Activated T-cell treated with anti-CD3 and anti-CD28 coated beads for 4 hours (primary cell): ENCODE measurements at places on chromosomes 12 and 14.
A peak's percentile ranks its signal among the peaks of the same experiment; 100 is the strongest.

GRCh38 chr12:116263844-116264243, 13.6 kb downstream of the MED13L start:
- DNase-seq: no peak

DNA sequence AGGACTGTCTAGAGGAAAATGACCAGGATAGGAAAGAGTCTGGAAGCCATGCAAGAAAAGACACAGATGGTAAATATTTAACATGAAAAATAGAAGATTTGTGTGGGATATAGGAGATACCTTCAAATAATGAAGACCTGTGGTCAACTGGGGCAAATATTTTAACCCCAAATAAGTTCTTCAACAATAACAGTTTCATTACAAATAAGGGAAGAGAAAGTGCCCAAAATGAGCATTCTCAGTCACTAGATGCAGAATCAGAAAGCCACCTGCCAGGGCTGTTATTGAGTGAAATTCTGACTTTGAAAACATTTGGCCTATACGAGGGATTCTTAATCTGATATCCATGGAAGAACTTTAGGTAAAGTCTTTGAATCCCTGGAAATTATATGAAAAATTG, 231.2 kb upstream of the PLEKHG7 start:
- DNase-seq: no peak

DNA sequence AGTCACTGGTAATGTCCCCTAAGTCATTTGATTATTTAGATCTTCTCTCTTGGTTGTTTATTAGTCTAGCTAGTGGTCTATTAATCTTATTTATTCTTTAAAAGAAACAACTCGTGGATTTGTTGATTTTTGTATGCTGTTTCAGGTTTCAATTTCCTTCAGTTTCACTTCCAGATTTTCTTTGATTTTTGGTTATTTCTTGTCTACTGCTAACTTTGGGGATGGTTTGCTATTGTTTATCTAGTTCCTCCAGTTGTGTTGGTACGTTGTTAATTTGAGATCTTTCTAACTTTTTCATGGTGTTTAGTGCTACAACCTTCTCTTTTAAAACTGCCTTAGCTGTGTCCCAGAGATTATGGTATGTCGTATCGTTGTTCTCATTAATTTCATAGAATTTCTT, 18.5 kb upstream of the CD69 start:
- no peak for DNase-seq

GRCh38 chr12:119681728-119682638, 14.1 kb downstream of the PRKAB1 start:
- no peak for DNase-seq

DNA sequence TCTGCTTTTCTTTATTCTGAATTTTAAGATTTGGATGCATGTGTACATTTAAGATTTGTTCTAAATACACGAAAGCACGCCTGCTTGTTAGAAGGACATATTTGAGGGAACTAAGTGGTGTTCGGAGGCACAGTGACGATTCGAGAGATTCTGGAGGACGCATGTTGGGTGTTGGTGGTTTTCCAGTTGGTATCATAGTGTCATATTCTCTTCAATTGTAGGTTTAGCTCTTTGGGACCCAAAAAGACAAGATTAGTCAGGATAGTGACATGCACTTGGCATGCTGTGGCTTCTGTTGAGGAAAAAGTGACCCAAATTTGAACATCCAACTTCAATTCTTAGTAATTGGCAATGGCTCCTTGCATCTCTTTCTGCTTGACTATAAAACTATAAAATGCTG, 30.1 kb downstream of the PRKCH start:
- DNase-seq: no peak

DNA sequence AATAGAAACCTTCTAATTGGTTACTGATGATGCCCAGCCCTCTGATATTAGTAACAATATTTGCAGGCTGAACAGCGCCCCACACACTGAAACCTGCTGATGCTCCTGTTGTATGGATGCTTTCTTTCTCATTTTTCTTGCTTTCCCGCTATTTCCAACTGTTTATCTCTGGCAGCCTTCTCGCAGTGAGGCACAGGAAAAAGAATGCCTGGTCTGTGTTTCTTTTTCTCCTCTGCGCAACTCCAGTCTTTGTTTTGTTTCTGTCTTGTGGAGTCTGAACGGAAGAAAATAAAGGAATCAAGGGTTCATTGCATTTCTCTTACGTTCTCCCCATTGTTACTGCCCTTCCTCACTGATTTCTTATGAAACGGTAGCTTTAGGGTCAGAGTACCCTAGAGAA, 451.2 kb downstream of the EGLN3 start:
- DNase-seq: no peak

DNA sequence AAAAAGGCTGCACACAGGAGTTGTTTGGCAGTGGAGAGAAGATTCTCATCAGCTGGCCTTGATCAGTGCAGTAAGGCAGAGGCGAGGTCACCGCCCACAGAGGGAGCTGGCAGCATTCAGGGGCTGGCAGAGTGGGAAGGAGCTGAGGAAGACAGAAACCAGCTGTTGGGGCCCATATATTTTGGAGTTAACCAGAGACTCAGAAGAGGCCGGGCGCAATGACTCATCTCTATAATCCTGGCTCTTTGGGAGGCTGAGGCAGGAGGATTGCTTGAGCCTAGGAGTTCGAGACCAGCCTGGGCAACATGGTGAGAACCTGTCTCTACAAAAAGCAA, 17.7 kb downstream of the SMCO2 start:
- no peak for DNase-seq

DNA sequence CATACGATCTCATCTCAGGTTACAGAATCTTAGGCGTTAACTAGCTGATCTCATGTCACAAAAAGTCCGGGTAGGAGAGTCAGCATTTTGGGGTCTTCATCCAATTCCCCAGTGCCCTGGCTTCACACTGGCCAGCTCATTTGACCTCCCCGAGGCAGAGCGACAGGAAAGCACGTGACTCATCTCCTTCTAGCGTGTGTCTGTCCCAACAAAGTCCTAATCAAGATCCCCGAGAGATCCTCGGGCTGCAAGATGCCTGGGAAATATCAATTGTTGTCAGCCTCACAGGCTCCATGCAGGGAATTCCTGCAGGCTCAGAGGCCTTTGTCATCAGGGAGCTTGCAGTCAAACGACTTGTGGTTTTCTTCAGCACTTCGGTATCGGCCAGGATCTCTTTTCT, 57.5 kb downstream of the ZNF664 start:
- no peak for DNase-seq

- peak; percentile 70 for DNase-seq
These were observed 5.8 kb downstream of the TMEM253 start for GRCh38 chr14:21106498-21107282.

GRCh38 chr14:36281309-36281708, 39.1 kb downstream of the MBIP start:
- no peak for DNase-seq

DNA sequence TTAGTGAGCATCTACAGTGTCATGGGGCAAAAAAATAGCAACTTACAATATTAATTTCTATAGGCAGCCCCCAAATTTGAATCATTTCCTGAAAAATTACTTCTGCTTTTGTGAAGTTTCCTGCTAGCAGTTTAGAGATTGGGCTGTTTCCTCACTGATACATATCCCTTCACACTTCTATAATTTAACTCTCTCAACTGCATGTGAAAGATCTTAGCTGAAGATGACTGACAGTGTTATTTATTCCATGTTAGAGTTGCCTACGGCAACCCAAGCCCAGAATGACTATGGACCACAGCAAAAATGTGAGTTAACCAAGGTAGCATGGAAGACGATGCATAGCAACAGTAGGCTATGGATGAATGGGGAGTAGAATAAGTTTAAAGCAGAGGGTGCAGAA, at the start of gene KLRG1:
TSS of gene KLRG1 (plus strand) at position 134 of the 400 bp plus-strand sequence. CDS start at position 224, 90 bp downstream.
- DNase-seq: no peak

GRCh38 chr12:68794653-68795251, 13.2 kb upstream of the MDM2 start:
- DNase-seq: no peak

DNA sequence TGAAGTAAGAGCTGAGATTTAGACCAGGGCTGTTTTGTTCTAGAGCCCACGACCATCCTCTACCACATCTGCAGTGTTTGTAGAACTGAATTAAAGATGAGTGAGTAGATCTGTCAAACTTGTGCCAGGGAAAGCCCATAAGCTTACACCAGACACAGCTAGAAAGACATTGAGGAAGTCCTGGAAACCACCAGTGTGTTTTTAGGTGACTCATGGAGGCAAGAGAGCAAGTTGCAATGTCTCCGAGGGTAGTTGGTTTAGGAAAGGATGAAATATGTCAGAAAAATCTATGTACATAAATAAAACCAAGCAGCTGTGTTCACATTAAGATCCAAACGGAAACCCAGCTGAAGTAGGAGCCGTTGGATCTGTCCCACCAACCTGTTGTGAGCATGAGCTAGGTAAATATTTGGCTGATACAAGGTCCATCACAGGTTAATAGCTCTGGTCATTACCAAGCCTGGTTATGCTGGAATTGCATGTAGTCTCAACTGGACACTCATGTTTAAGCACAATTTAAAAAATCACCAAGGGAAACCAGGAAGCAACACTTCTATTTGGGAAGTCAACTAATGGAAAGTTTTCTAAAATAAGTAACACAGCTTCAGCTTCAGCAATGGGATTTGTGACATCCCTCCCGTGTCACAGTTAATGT, 49.9 kb upstream of the PLEKHG3 start:
- DNase-seq: no peak

DNA sequence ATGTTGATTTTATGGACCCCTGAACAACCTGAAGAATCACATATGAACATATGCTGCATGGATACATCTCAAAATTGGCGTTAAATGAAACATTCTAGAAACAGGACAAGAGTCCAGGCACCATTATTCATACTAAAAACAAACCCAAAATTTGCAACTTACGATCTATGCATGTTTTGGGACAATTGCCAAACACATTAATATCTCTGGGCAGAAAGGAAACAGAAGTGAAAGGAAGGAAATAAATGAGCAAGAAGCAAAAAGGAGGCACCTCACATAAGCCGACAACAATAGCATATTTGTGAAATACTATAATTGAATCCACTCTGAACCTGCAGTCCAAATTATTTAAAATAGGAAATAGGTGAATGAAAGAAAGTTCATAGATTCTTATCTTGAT, 1505.3 kb downstream of the AACS start:
- no peak for DNase-seq

DNA sequence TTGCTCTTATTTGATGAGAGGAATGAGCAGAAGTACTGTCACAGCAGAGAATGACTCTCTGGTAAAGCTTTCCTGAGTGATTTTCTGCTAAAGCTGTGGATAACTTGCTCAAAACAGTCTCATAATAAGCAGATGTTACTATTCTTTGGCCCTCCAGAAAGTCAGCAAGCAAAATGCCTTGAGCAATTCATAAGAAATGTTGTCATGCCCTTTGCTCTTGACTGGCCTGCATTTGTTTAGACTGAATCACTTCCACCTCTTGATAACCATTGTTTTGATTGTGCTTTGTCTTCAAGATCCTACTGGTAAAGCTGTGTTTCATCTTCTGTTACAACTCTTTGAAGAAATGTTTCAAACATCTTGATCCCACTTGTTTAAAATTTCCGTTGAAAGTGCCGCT, 457.9 kb upstream of the FOXG1 start:
- no peak for DNase-seq

DNA sequence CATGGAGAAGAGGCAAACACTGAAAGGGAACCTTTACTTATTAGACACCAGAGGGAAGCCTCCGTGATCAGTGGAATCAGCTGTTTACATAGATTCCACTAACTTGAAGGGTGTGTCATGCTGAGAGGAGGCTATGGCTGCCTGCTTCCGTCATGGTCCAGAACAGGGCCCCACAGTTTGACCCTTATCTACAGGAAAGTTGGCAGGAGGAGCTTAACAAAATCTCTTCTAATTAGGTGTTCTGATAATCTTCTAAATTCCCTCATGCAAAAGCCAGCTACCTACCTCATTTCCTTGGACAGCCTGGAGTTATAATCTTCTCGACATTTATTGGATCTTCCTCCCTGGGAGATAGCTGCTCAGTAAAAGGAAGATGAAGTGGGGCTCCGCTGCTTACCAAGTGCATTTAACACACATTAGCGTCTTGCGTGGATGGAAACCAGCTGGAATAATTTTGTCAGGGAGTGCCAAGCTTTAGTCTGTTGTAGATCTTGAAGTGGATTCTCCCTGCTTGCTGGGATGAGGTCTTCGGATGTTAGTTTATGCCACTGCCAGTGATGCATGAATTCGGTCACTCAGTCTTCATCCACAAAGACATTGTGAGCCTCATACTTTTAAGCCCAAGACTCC, 171.0 kb downstream of the PAH start:
- no peak for DNase-seq

GRCh38 chr14:73977896-73978295, 27.8 kb downstream of the COQ6 start:
- no peak for DNase-seq

GRCh38 chr14:93811676-93812075, 23.4 kb upstream of the PRIMA1 start:
- DNase-seq: no peak

GRCh38 chr12:10069976-10070375, 28.8 kb downstream of the CLEC1A start:
- no peak for DNase-seq

DNA sequence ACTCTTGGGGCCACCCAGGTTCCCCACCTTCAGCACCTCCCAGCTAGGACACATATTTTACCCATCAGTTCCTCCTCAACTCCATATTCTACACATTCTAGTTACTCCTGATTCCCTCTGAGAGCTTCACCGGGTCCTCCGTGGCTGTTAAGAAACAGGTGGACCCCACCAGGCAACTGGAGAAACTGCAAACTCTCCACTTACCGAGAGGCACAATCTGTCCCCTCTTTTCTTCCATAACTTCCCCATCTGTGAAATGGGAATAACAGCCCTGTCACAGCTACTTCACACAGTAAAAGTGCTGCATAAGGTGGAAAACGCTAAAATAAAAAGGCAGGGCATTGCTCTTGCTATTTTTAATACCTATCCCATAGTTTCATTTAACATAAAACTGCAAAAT, 1.5 kb downstream of the SLC7A8 start:
- DNase-seq: no peak

DNA sequence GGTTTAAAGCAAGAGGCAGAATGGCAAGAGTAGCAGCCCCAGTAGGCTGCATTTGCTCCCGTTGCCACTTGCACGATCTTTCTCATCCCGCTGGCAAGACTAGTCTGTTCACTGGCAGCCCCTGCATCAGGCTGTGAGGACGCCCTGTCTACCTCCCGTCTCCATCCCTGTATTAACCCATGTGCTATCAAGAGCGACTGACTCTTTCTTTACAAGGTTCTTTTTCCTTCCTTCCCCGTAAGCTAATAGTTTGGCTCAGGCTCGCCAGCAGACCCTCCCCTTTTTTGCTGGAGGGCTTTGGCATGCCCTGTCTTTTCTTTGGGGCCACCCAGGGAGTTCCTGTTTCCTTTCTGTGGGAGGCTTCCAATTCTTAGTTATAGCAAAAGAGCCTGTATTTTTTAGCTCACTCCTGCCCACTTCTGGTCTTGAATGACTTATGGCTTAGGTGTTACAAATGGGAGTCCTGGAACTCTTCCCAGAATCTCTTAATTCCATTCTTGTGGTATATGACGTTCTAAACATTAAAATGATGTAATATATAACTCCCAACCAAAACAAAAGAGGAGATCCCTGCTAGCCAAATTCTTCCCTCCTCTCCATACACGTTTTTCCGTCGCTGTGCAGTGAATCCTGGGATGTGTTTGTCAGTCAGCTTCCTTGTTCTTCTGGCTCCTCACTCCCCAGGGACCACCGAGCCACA, 149.0 kb downstream of the PRKCH start:
- no peak for DNase-seq

- no peak for DNase-seq
These were observed 256.9 kb downstream of the SYT1 start for GRCh38 chr12:79121486-79121885.
